ENCODE measurements at places on chromosomes 5 and 9.

DNA sequence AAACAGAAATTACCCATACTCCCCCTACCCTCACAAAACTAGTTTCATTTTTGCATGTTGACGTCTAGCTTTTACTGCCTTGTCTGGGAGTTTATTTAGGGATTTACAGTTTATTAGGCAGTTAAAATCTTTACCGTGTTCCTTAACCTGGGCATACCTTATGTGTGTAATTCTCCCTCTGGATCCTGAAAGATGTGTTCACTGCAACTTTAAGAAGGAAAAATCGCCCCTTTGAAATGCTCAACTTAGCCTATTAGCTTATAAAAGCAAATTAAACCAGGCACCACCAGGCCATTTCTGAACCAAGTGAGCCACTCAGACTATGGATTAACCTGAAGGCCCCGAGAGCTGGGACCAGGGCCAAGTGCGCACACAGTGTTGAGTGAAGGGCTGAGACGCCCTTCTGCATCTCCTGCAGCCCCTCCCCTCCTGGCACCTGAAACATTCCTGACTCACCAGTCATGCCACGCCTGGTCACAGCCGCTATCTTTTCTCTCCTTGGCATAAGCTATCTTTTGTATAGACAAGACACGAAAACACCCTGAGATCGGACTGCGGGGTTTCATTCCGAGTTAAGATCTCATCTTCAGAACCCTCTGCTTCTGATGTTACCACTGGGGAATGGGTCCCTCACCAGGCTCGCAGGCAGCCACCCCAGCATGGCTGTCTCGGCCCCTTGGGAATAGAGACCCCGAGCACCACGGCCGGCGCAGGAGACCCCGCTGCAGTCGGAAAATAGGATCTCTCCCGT lies 111.9 kb downstream of the ROR2 start:
- DNase-seq, result no peak

GRCh38 chr5:142425286-142426065 lies 100.7 kb upstream of the SPRY4 start:
- no peak for DNase-seq

DNA sequence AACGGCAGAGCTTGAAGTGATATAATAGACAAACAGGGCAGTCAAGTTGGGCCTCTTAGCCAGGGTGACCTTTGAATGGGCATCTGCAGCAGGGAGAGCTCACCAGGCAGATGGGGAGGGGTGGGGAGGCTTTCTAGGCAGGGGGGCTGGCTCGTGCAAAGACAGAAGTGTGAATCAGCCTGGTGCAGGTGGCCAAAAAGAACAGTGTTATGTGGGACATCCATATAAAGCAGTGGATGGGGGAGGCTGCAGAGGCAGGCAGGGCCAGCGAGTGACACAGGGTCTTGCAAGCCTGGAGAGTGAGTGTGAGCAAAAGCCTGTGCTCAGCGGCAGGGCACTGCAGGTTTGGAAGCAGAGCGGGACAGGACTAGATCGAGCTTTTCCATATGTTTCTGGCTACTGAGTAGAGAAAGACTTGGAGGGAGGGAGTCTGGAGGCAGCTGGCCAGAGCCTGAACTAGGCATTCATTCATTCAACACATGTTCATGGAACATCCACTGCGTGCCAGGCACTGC lies 14.2 kb upstream of the TTLL11 start:
- no peak for DNase-seq

DNA sequence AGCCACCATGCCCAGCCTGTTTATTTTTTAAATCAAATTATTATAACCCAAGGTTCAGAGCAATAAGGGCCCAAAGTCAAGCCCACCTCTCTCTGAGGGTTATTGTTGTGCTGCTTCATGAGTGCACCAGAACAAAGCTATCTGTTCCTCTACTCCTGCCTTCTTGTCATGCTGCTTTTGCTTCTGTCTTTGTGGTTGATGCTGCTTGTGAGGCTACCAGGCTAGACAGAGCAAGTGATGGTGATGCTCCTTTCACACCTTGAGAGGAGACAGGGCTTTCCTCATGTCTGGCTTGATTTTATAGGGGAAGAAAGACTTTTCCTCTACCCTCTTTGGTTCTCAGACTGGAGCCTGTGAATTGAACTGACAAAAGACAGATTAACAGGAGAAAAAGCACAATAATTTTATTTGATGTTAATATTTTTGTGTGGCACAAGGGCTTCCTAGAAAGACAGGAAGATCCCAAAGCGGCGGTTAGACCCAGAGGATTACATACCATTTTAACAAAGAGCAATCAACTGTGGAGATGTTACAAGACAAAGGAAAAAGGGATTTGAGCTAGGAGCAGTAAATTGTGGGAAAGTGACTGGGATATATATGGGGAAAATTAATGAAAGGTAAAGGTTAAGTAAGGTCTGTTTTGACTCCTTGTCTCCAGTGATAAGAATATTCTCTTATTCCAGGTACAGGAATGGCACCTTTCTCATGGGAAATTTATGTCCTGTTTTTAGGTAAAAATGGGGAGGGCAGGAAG lies 4.4 kb upstream of the CD180 start:
- DNase-seq, result no peak

- no peak for DNase-seq
These were observed 202.1 kb downstream of the NXNL2 start for GRCh38 chr9:88737031-88737430.

DNA sequence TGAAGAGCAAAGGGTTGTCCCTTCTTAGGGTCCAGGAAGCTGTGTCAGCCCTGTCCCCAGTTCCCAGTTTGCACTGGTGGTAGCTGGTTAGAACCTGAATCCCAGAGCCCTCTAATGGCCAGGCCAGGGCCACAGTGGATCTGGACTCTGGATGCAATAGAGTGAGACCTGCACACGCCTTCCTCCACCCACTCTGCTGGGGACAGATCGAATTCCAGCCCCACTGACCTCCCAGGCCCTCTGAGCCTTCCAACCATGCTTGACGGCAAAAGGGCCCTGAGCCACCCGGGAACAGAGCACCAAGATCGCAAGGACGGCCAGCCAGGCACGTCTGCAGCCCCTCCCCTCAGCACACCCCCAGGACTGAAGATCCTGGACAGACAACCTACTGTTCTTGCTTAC lies 23.7 kb downstream of the NAIF1 start:
- no peak for DNase-seq

GRCh38 chr5:167312225-167312624 lies 979.2 kb upstream of the WWC1 start:
- DNase-seq, result no peak

DNA sequence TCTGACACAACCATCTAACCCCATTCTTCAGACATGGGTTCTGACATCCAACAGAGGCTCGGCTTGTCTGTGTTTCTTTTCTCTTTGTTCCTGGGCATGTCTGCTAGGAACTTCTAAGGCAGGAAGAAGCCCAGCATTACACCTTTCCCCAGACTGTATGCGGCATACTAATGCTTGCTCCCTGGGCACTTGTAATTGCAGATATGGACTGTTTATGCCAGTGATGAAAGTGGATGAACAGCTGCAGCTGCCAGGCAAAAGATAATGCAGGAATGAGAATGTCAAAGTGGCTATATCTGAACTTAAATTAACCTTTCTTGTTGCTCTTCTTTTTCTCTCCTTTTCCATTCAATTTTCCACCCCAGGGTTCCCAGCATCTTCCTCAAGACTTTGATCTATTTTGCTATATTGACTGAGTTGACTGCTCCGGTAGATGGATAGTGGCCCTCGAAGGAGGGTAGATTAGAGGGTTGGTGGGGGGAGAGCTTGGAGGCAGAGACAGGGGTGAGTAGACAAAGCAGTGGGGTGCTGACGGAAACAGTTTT lies 344.4 kb downstream of the MAN2A1 start:
- no peak for DNase-seq

DNA sequence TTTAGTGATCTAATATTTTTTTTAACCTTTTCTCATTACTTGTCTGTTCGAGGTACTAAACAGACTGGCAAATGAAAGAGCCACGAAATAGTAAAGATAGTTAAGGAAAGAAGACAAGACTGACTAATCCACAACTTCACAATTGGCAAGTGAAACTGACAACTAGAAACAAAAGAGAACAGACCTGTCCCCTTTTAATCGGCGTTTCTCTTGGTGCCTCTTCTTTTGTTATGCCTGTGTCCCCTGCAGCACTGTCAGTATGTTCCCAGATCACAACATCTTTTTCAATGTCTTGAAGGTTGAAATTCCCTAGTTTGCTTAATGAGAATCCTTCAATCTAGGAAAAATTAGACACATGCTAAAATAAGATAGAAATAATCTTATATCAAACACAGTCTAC lies 26.1 kb downstream of the TUT7 start:
- DNase-seq, result no peak

GRCh38 chr5:179734536-179735164 lies 2.0 kb downstream of the MAML1 start:
- DNase-seq, result no peak

- DNase-seq, result no peak
These were observed 137.1 kb downstream of the ARL15 start for GRCh38 chr5:54173251-54173650.

DNA sequence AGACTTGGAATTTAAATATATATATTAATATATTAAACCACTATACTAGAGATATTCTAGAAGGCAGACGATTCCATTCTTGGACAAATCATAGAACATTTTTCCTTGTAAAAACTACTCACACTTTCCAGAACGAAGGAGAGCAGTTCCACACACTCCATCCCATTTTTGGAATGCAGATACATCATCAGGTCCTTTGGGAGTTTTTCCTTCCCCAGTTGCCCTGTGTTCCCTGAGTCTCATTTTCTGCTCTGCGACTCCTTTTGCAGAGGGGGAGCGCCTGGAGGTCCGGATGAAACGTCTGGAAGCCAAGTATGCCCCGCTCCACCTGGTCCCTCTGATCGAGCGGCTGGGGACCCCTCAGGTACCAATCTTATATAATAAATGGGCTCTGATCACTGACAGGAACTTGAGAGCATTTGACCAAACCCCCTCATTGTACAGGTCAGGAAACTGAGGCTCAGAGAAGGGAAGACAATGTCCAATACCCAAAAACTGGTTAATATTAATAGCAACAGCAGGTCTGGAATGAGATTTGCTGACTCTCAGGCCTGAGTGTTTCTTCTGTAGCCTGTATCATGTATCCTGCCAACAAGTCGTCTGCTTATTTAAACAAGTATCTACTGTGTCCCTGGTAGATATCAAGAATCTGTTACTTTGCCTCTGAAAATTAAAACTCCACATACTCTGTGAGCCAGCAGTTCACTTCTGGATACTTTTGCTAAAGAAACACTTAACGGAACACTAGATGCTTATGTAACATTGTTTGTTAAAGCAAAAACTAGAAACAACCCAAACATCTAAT lies 76.8 kb upstream of the NIPAL4 start:
- DNase-seq, result no peak

- no peak for DNase-seq
These were observed 50.3 kb downstream of the PHAX start for GRCh38 chr5:126651013-126651577.

GRCh38 chr9:127447416-127448111 lies 3.6 kb downstream of the RPL12 start:
- no peak for DNase-seq

DNA sequence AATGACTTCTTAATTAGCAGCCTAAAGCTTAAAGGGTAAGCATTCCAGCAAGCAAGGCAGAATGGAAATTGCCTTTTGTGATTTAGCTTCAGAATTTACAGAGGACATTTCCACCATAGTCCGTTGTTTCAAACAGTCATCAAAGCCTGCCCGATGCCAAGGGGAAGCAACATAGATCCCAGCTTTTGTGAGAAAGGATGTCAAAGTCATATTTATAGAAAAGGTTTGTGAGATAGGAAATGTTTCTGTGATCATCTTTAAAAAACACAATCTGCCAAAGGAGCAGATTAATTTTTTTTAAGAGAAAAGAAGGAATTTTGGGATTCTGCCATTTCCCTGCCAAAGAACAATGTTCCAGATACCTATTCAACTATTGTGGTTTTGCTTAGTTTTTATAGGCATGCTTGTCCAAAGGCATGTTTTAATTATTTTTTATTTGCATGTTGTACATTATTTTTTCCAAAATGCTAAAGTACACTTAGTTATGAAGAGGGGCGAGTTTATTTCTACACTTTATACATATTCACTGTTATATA lies 346.9 kb downstream of the ZNF608 start:
- DNase-seq, result no peak

DNA sequence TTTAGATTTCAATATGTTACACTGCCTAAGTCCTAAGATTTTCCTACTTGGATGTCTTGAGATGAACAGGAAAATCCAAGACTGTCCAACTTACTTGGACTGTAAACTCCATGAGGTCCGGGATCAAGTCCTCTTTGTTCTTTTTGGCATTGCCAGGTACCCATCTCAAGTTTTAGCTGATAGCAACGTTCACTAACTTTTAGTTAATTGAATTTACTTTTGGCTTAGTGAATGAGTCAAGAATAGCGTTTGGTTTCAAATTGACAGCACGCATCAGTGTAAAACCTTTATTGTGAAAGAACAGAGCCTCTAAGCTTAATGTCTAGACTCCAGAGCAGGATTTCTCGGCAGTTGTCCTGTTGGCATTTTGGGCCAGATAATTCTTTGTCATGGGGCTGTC lies 37.2 kb downstream of the ALDH1A1 start:
- no peak for DNase-seq

DNA sequence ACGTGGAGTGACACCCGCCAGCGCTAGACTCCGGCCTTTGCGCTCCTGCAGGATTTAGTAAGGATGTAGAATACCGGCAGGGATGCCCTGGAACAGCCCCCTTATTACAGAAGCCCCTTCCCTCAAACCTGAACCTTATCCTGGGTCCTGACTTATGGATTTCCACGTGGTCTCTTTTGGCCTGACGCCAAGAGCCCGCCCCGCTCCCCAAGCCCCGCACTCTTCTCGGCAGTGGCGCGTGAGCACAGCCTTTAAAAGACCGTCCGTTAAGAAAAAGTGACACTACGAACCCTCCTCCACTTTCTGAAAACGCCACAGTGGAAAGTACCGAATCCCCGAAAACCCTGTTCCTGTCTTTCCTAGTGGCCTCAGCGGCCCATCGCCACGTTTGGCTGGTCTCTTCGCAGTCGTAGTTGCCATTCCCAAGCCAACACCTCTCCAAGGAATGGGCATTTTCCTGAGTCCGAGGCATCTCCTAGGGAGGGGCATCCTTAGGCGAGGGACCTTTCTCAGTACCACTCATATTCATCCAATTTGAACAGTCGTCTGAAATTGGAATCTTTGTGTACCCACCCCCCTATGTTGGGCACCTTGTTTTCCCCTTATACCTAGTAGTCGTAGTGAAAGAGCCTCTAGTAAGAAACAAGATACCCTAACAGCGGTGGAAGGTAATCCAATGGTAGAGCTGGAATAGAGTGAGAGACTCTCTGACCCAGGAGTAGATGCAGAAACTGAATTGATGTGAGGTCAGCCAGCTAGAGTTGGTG lies 732 bp upstream of the MCIDAS start:
- DNase-seq, result no peak

DNA sequence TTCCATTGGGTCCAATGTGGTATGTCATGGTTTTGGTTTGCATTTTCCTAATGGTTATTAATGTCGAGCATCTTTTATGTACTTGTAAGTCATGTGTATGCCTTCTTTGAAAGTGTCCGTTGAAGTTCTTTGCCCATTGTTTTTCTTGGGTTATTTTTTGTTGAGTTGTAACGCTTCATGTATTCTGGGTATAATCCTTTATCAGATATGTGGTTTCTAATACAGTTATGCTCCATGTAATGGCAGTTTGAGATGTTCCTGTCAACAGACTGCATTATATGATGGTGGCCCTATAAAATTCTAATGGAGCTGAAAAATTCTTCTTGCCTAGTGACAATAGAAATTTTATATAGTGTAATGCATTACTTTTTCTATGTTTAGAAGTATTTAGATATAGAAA lies 17.2 kb downstream of the RIC1 start:
- no peak for DNase-seq
